ENCODE measurements at places on chromosomes 11 and 22.

DNA sequence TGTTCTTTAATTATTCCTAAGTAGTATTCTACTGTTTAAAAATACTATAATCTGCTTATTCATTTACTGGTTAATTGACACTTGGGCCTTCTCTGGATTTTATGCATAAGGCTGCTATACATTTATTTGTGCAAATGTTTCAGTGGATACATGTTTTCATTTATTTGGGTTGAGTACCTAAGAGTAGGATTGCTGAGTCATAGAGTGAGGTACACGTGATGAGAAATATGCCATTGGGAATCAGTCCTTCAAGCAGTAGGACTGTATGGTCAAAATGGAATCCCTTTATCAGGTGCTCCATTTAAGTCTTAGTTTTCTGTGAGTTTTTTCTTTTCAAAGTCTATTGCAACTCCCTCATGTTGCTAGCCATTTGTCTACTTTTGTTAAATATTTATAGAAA, 275.2 kb upstream of the SORL1-AS1 start:
- no peak for DNase-seq

DNA sequence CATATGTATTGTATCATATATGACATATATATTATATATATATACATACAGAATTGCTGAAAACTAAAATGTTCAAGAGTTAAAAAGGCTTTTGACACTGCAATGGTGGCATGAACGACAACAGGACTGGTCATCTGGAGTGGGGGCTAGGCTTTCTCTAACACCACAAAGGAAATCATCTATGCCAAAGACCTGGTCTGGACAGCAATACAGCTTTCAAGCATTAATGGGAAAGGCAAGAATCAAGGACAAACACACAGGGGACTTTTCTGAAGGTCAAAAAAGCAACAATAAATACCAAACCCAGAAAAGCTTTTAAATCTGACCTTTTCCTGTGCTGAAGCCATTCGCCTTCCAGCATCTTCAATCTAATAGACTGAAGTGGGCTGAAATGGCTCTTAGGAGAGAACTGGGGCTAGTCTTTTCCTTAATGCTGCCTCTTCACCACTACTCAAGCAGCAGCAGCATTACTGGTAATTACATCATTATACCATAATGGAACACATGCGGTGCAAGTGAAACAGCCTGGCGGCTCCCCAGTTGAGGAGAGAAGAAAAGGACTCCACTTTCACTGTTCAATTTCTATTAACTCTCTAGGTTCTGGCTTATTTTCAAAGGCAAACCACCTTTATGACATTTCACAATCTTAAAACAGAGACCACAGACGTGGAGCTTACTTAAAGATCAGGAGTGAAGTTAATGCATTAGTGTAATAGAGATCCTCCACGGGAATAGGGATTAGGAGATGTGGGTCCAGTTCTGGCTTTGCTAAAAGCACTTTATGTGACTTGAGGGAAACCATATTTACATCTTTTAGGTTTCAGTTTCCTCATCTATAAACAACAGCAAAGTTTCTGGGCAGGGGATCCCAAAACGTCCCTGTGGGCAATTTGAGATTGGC, 63.0 kb downstream of the GAB2 start:
- no peak for DNase-seq

GRCh38 chr11:62789576-62789975, 2.2 kb downstream of the TMEM223 start:
- DNase-seq: no peak

GRCh38 chr11:79438631-79439409, 2.0 kb downstream of the TENM4 start:
- DNase-seq: no peak

GRCh38 chr22:26276529-26277160, 107.4 kb downstream of the SEZ6L start:
- no peak for DNase-seq

DNA sequence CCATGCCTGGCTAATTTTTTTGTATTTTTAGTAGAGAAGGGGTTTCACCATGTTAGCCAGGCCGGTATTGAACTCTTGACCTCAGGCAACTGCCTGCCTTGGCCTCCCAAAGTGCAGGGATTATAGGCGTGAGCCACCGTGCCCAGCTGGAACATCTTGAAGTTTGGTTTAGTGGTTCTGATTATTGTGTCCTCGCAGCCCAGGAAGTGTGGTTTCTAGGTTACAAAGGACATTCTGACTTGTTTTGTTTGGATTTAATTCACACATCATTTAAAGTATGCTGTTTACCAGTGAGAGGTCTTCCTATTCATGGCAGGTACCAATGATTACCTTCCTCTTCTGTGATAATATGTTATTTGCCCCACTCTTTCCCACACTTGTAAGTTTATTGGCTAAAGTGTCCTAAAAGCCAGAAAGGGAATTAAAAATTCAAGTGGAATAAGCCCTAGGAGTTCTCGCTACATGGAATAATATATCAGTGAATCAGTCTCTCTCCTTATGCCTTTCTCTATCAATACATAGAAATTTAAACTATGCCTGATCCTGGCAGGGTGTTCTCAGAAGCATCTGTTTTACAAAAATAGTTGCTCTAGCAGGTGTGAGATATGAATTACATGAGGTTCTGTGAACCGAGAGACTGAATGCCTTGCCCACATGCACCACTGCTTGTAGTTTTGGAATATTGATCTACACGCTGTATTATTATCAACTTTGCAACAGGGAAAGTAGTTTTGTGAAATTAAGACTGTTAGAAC, 263.1 kb downstream of the DDX10 start:
- no peak for DNase-seq

GRCh38 chr11:30758946-30759504, 172.9 kb upstream of the MPPED2 start:
- DNase-seq: no peak

DNA sequence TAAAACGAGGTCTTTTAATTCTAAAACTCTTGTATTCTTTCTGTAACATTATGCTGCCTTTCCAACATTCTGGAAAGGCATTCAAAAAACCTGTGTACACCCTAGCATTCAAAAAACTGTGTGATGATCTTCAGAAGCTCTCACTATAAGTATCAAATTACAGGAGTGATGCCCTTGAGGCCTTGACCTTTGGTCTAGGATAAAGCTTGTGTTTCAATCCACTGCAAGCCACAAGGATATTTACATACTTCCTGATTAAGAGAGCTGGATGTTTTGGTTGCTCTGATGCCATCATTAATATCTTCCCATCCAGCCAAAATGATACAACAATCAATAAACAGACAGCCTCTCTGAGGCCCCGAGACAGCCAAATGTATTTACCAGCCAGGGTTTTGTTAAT, 11.9 kb downstream of the CLPB start:
- no peak for DNase-seq

DNA sequence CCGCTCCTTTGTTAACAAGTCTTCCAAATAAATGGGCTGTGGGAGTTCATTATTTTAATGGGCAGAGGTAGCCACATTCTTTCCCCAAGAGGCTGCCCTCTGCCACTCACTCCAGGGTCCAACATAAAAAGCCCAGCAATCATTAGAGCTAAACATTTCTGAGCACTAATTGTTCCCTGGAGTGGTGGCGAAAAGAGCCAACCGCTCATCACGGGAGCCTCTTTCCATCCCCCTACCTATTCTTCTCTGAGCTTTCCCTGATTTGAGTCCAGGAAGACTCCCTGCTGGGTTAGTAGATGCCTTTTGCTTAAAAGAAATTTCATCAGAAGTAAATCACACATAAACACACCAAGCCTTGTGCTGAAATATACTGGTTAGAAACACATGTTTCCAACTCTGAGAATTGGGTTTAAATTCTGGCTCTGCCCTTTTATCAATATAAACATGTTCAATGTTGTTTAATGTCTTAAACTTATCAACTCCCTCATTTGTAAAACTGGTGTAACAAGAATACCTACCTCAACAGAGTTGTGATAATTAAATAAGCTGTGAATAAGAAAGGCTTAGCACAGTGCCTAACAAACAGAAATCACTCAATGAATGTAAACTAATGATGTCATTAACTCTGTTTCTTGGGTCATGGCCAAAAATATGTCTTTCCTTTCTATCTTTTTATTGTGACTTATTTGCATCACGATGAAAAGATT, at the start of gene OR5A2:
Gene OR5A2, minus strand, starts transcription at position 53 of the 707 bp plus-strand sequence. CDS start 3,460 bp downstream, outside the sequence.
- no peak for DNase-seq

DNA sequence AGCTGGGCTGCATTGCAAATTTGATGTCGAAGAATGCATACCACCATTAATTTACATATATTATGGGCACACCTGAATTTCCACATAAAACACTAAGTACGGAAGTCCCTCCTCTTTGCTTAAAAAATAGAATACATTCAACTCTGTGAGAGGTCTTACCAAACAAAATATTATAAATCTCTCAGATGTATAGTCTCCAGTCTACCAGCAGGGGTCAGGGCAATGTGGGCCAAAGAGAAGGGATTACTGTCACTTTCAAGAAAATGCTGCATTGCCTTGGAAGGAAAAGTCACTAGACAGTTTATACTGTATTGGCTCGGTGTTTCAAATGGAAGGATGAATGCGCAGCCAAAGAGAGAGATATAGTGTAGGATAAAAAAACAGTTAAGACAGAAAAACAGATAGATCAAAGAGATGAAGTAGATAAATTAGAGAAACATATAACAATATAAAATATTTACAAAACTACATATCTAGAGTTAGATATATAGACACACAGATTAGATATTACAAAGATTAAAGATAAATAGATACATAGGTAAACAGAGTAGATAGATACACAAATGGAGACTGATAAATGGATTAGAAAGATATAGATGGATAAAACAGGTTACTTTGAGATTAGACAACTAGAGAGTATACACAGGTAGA, 20.9 kb downstream of the SERGEF start:
- no peak for DNase-seq

DNA sequence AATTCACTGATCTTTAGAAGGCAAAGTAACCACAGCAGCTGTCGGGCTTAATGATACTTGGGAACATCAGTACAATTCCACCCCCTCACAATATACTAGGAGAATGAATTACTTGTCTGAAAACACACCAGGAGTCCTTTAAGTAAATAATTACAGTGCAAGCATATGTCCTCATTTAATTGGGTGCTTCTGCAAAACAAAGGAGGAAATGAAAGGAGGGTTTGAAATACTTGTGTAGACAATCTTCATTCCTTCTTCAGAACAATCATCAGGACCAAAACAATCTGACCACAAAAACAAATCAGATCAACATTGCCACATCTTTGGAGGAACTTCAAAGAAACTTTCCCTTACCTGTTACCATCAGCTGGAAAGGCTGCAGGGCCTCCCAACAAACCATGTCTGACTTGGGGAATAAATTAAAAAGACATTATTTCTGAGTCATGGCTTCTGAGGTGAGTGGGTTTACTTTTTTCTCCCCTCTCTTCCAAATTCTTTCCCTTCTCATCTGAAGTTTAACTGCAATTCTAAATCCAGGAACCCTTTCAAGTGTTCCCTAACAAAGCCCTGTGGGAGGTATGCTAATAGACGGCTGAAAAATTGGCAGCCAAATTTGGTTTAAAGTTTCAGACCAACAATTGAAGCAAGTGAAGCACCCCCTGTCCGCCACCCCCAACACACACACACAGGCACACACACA, 12.5 kb upstream of the CCDC117 start:
- no peak for DNase-seq

- DNase-seq: no peak
Measured at GRCh38 chr11:69934861-69935494, 115.8 kb upstream of the FGF3 start.

GRCh38 chr11:30049214-30049613, 32.4 kb upstream of the KCNA4 start:
- DNase-seq: no peak

DNA sequence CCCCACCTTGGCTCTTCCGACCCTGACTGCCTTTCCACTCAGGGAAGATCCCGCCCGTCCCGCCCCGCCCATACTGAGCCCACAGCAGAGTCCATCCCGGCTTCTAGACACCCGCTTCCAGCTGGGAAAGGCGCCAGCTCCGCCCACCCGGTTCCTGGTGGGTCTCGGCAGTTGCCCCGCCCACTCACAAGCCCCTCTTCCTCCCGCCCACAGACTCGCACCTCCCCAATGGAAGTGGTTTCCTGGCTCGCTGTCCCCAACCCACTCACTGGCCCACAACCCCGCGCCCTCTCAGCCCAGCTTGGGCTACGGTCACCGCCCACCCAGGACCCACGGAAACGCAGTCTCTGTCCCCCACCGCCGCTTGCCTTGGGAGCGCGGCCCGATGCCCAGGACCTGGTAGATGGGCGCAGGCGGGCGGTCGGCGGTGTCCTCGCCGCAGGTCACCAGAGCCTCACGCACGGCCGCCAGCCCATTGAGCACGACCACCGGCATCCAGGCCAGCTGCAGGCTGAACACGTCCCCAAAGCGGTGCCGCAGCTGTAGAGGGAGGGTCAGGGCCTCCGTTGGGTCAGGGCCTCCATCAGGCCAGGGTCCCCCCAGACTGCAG, 22.2 kb upstream of the CYP2D6 start:
- no peak for DNase-seq

GRCh38 chr22:49951678-49951985, 8.9 kb upstream of the PIM3 start:
- DNase-seq: no peak

DNA sequence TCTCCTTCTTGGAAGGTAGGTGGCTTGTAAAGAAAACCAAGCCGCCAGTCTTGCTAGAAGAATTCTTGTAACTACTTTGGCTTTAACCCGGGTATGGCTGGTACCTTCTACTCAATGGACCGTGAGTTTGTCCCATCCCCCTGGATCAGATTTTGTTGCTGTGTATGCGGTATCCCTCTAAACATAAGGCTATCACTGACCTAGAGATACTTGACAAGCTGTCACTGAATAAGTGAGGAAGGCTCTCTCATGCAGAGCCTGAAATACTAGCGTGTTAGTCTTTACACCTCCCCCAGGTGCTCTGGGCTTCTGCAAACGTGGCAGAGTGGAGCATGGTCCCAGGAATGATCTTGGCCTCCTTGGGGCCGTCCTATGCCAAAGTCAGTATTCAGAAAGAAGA, 34.5 kb downstream of the GLB1L2 start:
- no peak for DNase-seq

DNA sequence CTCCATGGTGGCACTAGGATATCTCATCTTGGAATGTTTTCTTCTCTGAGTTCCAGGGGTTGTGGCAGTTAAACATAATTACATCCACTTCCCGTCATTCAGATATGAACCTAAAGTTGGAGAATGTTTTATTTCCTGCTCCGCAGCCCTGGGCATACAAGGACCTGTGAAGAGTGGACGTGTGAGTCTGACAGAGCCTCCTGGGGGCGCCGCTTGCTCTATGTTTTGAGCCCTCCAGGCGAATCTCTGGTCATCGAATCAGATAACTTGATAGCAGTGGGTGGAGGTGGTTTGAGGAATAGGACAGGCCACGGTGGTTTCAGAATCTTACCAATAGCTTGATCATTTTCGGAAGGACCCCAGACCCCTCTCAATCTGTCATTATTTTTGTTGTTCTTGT, 174.2 kb downstream of the NTM start:
- no peak for DNase-seq

DNA sequence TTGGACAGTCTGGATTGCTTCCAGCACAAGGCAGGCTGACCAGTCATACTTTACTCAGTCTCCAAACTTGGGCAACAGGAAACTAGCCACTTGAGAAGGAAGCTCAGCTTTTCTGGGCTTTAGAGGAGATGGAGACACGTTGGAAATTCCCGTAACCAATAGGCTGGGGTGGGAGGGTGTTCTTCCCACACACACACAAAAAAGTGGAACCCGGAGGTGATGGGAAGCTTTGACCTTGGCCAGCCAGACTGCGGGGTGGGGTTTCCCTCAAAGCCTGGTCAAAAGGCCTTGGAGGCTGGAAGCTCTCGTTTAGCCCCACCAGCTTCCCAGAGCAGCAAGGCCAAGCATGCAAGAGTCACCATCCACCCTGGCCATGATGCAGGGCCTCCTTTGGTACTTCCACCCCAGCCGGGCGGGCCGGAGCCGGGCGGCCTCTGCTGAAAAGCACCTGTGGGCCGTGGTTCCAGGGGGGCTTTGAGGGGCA, 126.2 kb downstream of the BCR start:
- DNase-seq: no peak
